CD4-positive, CD25-positive, alpha-beta regulatory T cell (primary cell): ENCODE measurements at places on chromosomes 11 and 22.

- DNase-seq: no peak
Observed at GRCh38 chr11:30131535-30131934, 99.3 kb upstream of the FSHB start.

- DNase-seq: peak; percentile 56
Observed at GRCh38 chr22:19478045-19478900, 720 bp downstream of the UFD1 start.

- no peak for DNase-seq
Observed at GRCh38 chr11:73347067-73347466, 29.1 kb upstream of the RELT start.

DNA sequence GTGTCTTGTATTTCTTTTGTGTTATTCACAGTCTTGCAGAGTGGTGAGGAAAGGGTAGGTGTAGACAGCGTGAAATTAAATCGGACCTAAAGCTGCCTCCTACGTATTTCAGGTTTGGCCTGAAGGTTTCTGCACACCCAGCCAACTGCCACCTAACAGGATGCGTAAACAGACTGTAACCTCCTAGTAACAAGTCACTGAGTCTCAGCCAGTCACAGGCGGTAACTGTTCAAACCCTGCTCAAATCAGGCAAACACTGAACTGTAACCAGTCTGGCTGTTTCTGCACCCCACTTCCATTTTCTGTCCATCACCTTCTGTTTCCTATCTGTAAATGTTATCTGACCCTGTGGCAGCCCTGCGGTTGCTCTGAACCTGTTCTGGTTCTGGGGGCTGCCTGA is 87.1 kb downstream of the ADAMTS15 start:
- no peak for DNase-seq

- no peak for DNase-seq
Observed at GRCh38 chr11:88231894-88232482, 56.7 kb upstream of the RAB38 start.

DNA sequence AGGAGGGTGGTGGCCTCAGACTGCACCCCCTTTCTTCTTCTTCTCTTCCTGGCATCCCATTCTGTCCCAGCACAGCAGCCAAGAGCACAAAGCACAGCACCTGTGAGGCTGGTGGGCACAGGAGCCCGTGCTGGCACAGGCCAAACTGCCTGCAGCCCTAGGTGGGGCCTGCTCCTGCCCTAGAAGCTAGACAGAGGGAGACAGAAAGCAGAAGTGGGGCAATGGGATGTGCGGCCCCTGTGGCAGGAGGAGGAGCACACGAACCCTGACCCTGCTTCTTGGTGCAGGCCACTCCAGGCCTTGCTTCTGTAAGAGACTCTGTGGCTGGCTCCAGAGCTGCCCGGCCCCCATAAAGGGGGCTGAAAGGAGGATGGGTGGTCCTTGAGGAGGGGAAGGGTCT is 3.9 kb upstream of the PTS start:
- no peak for DNase-seq

DNA sequence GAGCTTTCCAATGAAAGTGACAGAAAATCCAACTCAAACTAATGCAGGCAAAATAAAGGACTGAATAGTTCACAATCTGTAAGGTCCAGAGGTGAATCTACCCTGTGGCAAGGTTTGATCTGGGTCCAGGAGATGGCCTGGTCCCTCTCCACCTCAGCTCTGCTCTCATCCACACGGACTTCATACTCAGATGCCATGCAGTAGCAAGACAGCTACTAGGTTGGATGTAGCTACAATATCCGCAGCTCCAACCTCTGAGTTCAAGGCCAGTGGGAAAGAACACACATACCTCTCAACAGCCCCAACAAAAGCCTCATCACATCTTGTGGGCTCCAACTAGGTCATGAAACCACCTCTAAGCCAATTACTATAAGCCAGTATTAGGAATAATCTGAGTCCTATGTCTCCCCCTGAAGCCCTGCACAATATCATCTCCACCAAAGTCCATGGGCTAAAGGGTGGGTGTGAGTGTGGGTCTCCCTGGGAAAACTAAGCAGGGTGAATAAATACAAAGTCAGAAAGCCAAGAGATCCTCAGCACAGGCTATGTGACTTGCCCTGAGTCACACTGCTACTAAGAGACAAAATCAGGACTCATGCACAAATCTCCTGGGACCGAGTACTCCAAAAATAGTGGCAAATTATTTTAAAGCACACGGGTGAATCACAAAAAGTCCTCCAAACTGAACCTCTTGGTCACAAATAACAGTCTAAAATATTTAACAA is 78.8 kb downstream of the LARGE1 start:
- no peak for DNase-seq

- no peak for DNase-seq
Observed at GRCh38 chr11:130323452-130324450, 9.0 kb upstream of the ZBTB44 start.

DNA sequence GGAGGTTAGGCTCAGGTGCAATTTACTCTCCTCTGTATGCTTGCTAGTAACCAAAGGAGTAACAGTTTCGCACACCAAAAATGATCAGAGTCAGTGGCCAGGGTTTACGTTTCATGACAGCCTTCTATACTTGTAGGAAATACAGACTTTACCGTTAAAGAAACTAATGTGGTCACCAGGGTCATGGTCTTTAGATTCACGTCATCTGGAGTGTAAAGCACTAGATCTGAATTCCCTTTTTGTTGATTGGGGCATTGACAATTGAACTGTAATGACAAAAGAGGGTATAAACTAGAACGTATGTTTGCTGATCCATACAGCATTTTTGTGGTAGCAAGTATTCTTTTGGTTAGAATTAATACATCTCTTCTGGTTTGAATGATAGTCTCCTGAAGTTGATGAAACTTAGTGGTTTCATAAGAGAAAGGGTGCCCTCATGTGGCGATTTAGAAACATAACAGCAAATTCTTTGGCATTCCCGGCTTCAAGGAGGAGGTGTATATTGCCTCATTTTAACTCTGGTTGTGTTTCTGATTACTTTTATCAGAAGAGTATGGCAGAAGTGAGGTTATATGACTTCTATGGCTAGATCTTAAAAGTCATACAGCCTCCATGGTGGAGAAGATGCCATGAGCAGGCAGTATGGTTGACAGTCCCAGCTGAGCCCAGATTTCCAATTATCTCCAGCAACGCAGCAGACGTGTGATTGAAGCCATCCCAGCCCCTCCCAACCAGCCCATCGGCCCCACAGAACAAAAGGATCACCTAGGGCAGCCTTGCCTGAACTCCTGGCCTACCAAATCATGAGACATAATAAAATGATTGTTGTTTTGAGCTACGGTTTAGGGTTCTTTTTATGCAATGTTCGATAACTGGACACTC is 35.1 kb downstream of the MMP7 start:
- DNase-seq: peak; percentile 26

GRCh38 chr22:38305471-38306448 is 11.5 kb downstream of the CSNK1E start:
- DNase-seq: no peak

DNA sequence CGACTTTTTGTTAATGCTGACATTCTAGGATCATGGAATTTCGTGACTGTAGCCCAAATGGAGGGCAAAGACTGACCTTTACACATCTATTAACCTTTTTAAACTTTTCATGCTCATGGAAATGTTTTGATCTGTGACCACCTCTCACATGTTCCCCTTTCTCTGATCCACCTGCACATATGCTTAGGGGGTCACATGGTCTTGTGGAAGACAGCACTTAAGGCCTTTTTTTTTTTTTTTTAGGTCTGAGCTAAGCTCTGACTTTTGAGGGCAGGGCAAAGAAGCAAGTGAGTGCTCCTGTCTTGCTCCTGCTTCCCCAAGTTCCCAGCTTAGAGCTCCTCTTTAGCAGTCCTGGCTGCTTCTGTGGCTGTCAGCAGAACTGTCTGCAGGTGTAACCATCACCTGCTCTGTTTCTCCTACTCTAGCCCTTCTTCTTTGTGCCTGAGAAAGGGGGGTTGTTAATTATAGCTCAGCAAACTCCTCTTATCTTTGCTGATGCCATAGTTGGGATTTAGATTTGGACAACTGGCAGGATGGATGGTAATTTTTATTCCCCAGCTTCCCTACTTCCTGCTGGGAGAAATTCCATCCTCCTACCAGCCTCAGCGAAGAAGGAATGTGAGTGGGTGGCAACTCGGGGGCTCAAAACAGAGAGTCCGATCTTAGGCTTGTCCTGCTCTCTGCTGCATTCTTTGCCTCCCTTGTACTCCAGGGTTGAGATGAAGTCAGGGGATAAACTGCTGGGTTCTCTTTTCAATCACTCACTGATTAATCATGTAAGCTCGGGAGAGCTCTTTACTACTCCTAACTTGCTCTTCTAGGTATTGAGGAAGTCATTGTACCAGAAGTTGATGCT is 64.4 kb downstream of the GRAMD1B start:
- DNase-seq: no peak

DNA sequence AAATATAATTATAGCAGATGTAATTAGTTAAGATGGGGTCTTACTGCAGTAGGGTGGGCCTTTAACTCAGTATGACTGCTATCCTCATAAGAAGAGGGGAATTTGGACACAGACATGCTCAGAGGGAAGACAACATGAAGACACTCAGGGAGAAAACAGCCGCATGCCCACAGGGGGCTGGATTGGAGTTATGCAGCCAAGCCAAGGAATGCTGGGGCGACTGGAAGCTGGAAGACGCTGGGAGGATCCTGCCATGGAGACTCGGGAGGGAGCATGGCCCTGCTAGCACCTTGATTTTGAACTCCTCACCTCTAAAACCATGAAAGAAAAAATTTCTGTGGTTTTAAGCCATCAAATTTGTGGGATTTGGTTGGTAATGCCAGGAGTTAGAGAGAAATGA is 40.9 kb downstream of the PANX1 start:
- no peak for DNase-seq

DNA sequence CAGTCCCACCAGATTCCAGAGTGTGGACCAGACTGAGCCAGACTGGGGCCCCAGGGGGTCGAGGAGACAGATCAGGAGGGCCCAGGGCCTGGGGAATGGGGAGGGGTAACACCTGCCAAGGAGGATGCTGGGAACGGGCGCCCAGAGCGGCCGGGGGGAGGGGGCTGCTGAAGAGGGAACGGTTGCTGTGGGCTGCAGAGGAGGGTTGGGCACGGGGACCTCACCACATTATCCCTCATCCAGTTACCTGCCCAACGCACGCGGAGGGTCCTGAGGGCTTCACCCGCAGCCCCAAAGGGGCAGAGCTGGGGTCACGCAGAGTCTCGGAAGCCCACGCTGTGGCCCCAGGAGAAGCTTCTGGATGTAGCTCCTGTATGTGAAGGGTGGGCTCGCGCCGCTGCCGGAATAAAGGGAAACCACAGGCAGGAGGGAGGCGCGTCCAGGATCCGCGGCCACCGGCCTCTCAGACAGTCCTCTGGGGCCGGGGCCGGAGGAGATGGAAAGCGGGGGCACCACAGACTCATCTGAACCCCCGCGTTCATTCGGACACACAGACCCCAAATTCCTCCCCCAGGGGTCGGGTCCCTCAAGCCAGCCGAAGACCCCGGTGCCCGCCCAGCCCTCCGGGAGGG is 866 bp upstream of the SELENOO start:
- DNase-seq: no peak

DNA sequence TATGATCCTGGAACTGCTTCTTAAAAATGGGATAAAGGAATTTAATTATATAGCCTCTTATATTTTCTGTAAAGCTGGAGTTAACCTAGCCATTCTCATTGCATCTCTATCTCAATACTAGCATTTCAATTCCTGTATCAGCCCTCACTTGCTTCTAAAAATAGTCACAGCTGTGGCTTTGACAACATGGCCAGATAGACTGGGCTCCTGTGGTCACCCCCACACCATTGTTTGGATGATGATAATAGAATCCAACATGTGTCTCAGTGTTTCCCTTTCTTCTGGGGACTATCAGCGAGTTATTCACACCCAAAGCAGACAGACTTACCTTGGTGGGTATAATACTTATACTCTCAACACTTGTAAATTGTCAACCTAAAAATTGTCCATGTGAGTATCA is 6.9 kb downstream of the VWA5A start:
- DNase-seq: no peak

GRCh38 chr11:57458410-57459163 is 1.7 kb upstream of the RTN4RL2 start:
- peak; percentile 43 for DNase-seq

GRCh38 chr11:82714346-82715174 is 19.1 kb downstream of the FAM181B start:
- no peak for DNase-seq

GRCh38 chr22:26573026-26573662 is 16.8 kb downstream of the TPST2 start:
- DNase-seq: no peak

- no peak for DNase-seq
Observed at GRCh38 chr11:20589796-20590195, 9.6 kb upstream of the SLC6A5 start.

DNA sequence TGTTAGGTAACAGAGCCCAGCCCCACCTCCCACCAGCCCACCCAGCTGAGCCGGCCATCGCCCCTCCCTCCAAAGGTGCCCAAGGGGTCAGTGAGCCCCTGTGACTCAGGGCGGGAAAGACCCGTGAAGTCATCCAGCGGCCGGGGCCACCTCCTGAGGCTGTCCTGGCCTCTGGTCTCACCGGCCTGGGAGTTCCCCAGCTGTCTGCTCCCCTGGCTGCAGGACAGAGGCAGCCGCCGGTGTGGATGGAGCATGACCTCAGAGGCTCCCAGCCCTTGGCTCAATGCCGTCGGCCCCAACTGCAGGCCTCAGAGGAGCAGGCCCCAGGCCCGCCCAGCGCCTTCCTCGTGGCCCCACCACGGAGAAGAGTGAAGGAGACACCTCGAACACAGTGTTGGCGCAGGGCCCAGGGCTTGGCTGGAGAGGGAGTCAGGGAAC is 28.7 kb downstream of the RPL3 start:
- DNase-seq: no peak

- DNase-seq: no peak
Observed at GRCh38 chr11:121889931-121890330, 226.1 kb downstream of the BLID start.

- DNase-seq: no peak
Observed at GRCh38 chr11:34344410-34344767, 13.4 kb downstream of the ABTB2 start.

GRCh38 chr22:37639070-37639760 is at the start of gene SH3BP1:
Gene SH3BP1, plus strand, starts transcription at chr22:37639669. Its CDS starts 119 bp downstream, at chr22:37639788.
- DNase-seq: peak; percentile 73

- no peak for DNase-seq
Observed at GRCh38 chr11:64537876-64538275, 53.1 kb upstream of the SLC22A12 start.

DNA sequence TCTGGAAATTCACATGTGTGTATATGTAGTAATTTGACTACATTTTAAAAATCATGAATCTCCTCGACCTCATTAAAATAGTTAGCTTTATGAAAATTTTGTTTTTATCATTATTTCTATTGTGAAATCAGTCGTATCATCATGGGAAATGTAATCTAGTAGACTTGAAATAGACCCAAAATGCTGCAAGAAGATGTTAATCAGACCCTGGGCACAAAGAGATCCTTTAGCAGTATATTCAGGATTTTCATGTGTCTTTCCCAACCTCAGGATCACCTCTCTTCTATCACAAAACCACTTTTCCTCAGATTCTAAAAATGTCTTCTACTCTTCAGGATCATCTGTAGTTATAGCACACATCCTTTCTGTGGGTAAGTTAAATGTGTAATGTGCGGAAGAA is 74.9 kb upstream of the ADSL start:
- no peak for DNase-seq
